ENCODE measurements at places on chromosomes 12 and 14. TPM values are rescaled to one million over a fixed set of nuclear protein-coding genes. Genes with fewer than 3 reads are reported as not detected.

KIAA0586 gene
- polyA plus RNA-seq = 19.3 TPM

HCAR1 gene
- 2.9 TPM for polyA plus RNA-seq

CNTN1 gene
- 28.0 TPM for polyA plus RNA-seq

ZNF84 gene
- polyA plus RNA-seq = 84.7 TPM

SDR9C7 gene
- 0.23 TPM for polyA plus RNA-seq

PTGDR gene
- 0.46 TPM for polyA plus RNA-seq

ACACB gene
- polyA plus RNA-seq = 23.2 TPM

KRT85 gene
- not detected for polyA plus RNA-seq

All from left renal pelvis (tissue), 4 donors.